ENCODE measurements at places on chromosomes 5 and 9.
A peak's percentile ranks its signal among the peaks of the same experiment; 100 is the strongest.

GRCh38 chr9:95970317-95970716, 94.8 kb downstream of the ERCC6L2 start:
- no peak for DNase-seq

DNA sequence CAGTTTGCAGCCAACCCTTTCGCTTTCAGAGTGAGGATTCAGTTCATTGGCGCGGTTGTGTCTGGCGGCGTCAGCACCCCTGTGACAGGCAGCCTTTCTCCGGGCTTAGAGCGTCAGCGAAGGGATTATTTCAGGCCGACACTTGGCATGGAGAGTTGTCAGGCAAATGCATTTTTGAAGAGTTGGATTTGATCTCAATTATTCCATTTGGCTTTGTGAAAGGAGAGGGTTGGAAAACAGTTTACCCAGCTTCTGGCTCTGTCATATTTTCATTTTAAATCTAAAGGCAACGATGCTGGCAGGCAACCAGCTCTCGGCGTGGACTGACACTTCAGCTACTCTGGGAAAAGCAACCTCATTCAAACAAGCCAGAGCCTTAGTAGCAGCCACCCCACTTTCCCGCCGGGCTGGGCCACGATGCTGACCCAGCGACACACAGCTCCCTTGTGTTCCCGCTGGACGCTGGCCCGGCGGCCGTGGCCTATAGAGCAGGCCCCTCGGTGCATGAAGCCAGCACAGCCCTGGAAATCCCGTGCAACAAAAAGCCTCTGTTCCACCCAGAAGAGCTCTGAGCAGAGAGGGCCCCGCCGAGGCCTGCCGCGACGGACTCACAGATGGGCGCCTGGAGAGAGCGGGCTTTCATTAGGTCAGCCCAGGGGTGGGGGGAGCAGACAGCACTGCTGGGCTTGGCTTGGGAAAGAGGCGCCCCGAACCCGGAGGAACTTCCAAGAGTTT, 28.9 kb upstream of the LPCAT1 start:
- DNase-seq = peak; percentile 61

- no peak for DNase-seq
Measured at GRCh38 chr9:134222018-134222573, 57.7 kb upstream of the RNU6ATAC start.

- DNase-seq = no peak
Measured at GRCh38 chr5:61486476-61486875, 154.4 kb downstream of the ZSWIM6 start.

DNA sequence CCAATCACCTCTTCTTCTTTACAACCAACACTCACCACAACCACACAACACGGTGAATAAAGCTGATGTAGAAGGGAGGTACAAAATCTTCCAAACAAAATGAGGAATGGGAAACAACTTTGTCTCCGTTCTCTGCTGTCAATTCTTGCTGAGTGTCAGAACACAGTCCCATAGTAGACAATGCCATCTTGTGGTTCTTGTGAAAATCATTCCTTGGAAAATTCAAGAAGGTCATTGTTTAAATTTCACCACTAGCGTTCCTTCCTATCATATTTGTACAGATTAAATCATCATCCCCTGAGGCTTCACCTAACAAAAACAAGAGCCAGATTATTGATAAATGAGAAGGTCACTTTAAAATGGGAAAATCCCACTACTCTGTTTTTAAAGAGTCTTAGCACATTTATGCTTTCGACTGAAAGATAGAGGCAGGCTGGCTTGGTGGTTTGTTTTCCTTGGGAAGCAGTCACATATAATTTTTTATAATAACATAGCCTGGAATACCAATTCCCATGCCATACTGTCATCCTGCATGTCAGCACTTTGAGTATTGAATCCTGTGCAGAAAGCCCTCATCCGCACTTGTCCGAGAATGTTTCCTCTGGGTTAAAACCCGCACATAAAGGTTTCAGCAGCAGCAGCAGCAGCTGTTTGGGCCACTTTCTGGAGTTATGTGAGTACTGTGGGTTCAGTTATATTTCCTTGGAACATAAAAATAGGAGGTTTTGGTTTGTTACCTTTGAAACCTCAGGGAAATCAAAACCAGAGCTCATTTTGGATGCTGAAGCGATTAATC, 395.0 kb upstream of the SMARCA2 start:
- no peak for DNase-seq

DNA sequence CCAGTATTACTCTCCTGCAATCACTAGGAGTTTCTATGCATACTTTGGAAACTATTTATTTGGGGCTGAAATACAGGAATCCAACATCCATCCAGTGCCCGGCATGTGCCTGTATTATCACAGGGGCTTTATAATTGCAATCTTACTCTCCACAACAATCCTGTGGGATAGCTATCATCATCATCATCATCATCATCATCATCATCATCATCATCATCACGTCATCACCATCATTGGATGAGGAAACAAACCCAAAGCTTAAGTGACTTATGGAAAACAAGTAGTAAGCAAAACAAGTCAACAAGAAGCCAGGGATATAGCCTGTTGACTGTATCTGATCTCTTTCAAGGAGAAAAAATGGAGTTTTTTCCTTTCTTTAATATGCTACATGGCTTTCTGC, 47.8 kb upstream of the FYB1 start:
- no peak for DNase-seq

DNA sequence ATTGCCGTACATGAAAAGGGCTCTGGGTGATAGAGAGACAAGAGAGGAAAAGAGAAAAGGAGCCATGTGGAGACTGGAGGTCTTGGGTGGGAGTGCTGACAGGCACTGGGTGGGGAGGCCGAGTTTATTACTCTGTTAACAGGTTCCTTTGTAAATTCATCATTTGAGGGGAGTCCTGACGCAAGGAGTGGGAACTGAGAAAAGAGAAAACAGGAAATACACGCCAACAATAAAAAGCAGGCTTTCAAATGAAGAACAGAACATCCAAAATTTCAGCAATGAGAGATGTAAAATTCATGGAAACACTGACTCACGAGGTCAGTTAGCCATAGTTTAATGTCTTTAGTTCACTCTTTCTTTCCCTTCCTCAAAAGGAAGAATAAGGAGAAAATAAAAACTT, 342.8 kb downstream of the TMEM167A start:
- DNase-seq = no peak

- no peak for DNase-seq
Measured at GRCh38 chr5:40334242-40334635, 345.5 kb upstream of the PTGER4 start.

GRCh38 chr9:110712955-110713354, 44.4 kb downstream of the MUSK start:
- no peak for DNase-seq

DNA sequence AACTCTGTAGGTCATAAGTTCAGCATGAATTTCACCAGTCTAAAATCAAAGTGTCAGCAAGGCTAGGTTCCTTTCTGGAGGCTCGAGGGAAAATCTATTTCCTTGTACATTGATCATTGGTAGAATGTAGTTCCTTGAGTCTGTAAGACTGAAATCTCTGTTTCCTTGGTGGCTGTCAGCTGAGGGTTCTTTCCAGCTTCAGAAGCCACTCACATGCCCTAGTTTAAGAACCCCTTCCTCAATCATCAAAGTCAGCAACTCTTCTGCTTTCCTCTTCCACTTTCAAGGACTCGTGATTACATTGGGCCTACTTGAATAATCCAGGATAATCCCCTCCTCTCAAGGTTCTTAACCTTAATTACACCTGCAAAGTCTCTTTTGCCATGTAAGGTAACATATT, 4.9 kb upstream of the SCAMP1 start:
- DNase-seq = no peak

- no peak for DNase-seq
Measured at GRCh38 chr9:136903041-136903554, 16.8 kb downstream of the TRAF2 start.

- no peak for DNase-seq
Measured at GRCh38 chr5:180974612-180975315, 13.9 kb upstream of the BTNL3 start.

DNA sequence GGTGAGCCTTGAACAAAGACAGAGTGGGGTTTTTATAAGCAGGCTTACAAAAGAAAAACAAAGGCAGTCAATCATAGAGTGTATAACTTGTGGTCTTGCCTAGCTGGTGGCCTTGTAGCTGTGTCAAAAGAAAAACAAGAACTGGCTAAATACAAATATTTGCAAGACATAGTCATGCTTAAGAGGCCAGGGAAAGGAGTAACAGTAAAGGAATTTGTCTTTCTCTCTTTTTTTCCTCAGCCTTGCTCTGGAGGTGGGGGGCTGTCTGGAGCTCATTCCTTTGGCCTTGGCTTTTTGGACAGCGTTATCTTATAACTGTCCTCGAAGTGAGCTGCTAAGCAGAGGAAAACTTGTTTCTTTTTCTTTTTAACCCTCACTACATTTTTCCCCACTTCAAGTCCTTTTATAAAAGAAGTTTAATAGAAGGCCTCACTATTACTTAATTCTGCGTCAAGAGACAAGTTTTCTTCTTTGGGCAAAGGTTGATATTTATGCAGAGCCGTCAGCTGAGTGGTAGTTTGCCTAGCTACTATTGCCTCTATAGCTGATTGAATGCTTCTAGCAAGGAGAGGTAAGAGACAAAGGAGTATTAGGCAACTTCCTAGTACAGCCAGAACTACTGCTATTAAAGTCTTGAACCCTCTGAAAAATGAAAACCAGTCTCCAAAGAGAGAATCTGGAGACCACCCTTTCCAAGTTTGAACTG, 14.3 kb downstream of the CEL start:
- DNase-seq = no peak
